ENCODE measurements at places on chromosomes 3 and 15.

DNA sequence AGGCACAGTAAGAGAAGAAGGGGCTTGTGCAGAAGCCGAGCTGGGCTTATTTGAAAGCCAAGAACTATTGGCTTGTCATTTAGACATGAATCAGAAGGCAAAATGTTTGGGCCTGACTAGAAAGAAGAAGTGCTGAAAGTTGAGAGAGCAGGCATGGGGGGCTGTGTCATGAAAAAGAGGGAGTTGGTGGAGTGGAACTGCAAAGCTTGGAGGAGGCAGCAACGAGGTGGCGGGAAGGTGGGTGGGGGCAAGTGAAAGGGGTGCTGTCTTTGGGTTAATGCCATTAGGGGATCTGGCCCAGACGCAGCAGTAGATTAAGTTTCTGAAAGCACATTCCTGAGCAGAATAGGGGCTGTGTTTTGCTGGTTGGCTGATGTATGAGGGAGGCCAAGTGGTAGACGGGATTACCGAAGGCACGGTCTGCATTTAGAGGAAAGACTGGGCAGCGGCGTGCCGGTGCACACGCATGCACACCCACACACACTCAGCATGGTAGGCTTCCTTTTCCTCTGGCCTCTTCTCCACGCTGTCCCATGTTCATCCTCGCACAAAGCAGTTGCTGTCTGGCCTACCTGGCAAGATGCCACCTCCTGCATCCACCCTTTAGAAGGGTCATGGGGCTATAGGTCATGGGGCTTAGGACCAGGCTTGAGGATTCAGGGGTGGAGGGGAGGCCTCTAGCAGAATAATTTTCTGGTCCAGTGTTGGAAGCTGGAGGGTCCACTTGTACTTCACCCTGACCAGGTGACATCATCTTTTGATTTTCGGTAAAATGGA lies 43.0 kb downstream of the BOC start:
- DNase-seq = no peak

GRCh38 chr3:28986922-28987321 lies 293.9 kb upstream of the RBMS3 start:
- DNase-seq = no peak

GRCh38 chr15:69712991-69713390 lies 260.4 kb downstream of the RPLP1 start:
- DNase-seq = no peak

- no peak for DNase-seq
These were observed 20.8 kb downstream of the CIAO2A start for GRCh38 chr15:64072812-64073211.

- no peak for DNase-seq
These were observed 842 bp upstream of the LRIG1 start for GRCh38 chr3:66501483-66502244.
